ENCODE measurements at places on chromosomes 13 and 19. TPM values are rescaled to one million over a fixed set of nuclear protein-coding genes. Genes with fewer than 3 reads are reported as not detected.

GRCh38 chr13:28532388-28533124, 37.6 kb upstream of the FLT1 start:
- peaks cover 7% of the 10 kb centered on the region for H3K4me1 ChIP-seq
- no peak overlapping the region for H3K4me3 ChIP-seq
- DNase-seq: no peak
- H3K27me3 ChIP-seq: peaks cover 42% of the 10 kb centered on the region

- no peak for DNase-seq
- H3K4me3 ChIP-seq: no peak overlapping the region
- H3K36me3 ChIP-seq: no peaks in the 10 kb centered on the region
- H3K27me3 ChIP-seq: no peaks in the 10 kb centered on the region
- H3K27ac ChIP-seq: no peak overlapping the region
These were observed 421.0 kb upstream of the KLF12 start for GRCh38 chr13:74555276-74555625.

The ZNF345 gene
- polyA plus RNA-seq: 1.5 TPM

The PALM3 gene
- not detected for polyA plus RNA-seq

The NTF4 gene
- polyA plus RNA-seq: 5.5 TPM

The KLK6 gene
- polyA plus RNA-seq: 2.5 TPM

The HAUS5 gene
- 3.1 TPM for polyA plus RNA-seq

GRCh38 chr13:50969691-50970090, 60.1 kb downstream of the RNASEH2B start:
- H3K27me3 ChIP-seq: no peaks in the 10 kb centered on the region
- peaks cover 2% of the 10 kb centered on the region for H3K36me3 ChIP-seq
- no peaks in the 10 kb centered on the region for H3K4me1 ChIP-seq

The MEF2B gene
- polyA plus RNA-seq: 0.17 TPM

- H3K36me3 ChIP-seq: peaks cover 36% of the 10 kb centered on the region
- no peak for DNase-seq
- H3K27ac ChIP-seq: no peak overlapping the region
These were observed 7.0 kb upstream of the SLC25A42 start for GRCh38 chr19:19056636-19057275.

The ACP5 gene
- 35.5 TPM for polyA plus RNA-seq

The GJB6 gene
- 13.6 TPM for polyA plus RNA-seq

The CYP2S1 gene
- 4.9 TPM for polyA plus RNA-seq

DNA sequence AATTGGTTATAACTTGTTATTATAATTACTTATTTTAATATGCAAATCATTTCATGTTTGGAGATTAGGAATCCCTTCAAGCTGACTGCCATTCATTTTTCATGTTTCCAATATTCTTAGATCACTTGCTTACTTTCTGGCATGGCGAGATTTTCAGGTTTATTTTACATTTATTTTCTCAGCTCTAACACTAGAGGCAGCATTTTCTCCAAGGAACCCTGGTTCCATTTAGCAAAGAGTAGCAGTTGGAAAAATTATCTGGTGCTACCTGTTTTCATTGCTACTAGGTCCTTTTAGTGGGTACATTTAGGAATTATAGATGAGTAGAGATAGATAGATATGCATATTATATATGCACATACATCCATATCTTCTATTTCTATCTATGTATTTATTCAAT, 90.9 kb upstream of the TRPC4 start:
- H3K36me3 ChIP-seq: no peaks in the 10 kb centered on the region
- no peaks in the 10 kb centered on the region for H3K27me3 ChIP-seq
- no peak overlapping the region for H3K27ac ChIP-seq
- no peak for DNase-seq

DNA sequence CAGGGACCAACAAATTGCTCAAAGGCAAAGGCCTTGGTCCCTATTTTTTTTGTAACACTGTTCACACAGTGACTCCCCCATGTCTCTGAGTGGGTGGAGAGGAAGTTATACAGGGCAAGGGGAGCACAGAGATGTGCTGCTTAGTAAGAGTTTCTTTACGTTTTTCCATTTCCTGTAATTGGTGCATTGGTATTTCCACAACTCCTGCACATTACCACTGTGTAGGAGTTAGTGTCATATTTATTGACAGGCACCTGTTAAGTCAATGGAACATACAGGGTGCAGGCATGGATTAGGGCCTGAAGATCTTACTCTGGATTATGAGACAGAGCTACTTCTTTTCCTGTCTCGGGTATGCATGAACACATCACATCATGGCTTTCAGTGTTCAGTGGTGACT, 45.2 kb downstream of the SOX21 start:
- H3K36me3 ChIP-seq: no peaks in the 10 kb centered on the region
- no peak overlapping the region for H3K27ac ChIP-seq
- DNase-seq: no peak
- peaks cover 10% of the 10 kb centered on the region for H3K4me1 ChIP-seq
- H3K4me3 ChIP-seq: no peak overlapping the region

The SMIM24 gene
- not detected for polyA plus RNA-seq

GRCh38 chr13:38429916-38430315, 80.3 kb downstream of the UFM1 start:
- H3K36me3 ChIP-seq: no peaks in the 10 kb centered on the region
- no peak overlapping the region for H3K4me3 ChIP-seq
- no peaks in the 10 kb centered on the region for H3K27me3 ChIP-seq

DNA sequence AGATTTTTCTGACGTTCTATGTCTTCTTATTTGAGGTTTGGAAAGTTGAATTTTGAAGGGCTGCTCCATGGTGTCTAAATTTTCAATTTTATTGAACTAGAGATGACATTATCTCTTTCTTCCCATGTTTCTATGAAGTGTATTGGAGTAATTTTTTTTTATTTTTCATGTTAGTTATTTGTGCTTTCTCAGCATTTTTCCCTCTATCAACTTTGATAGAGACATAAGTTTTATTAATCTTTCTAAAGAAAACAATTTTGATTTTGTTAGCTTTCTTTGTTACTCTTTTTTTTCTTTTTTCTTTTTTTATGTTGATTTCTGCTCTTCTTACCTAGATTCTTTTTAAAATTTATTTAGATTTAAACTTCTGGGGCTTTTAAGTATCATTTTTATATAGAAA, 1694.8 kb downstream of the PCDH9 start:
- H3K27ac ChIP-seq: no peak overlapping the region
- no peaks in the 10 kb centered on the region for H3K4me1 ChIP-seq
- no peak for DNase-seq
- H3K27me3 ChIP-seq: no peaks in the 10 kb centered on the region
- H3K36me3 ChIP-seq: no peaks in the 10 kb centered on the region

- no peaks in the 10 kb centered on the region for H3K4me1 ChIP-seq
- DNase-seq: no peak
- H3K4me3 ChIP-seq: no peak overlapping the region
- H3K36me3 ChIP-seq: no peaks in the 10 kb centered on the region
- H3K27me3 ChIP-seq: no peaks in the 10 kb centered on the region
These were observed 12.3 kb downstream of the RUBCNL start for GRCh38 chr13:46374710-46375109.

The ZNF154 gene
- polyA plus RNA-seq: 2.8 TPM

- peak within 1 kb of the TSS; percentile 67 for H3K4me3 ChIP-seq
- DNase-seq: no peak
- peaks cover 19% of the 10 kb centered on the region for H3K4me1 ChIP-seq
These were observed at the start of gene FUT3 for GRCh38 chr19:5851302-5851701. FUT3 (minus strand) TSS chr19:5851449.

- no peaks in the 10 kb centered on the region for H3K36me3 ChIP-seq
- peaks cover 33% of the 10 kb centered on the region for H3K4me1 ChIP-seq
- no peak for DNase-seq
- H3K27ac ChIP-seq: peak overlapping the region; percentile 65
These were observed 39.5 kb downstream of the MIPEP start for GRCh38 chr13:23849670-23850069.

The TNFSF13B gene
- 1.1 TPM for polyA plus RNA-seq

- DNase-seq: no peak
- H3K4me3 ChIP-seq: no peak overlapping the region
- H3K4me1 ChIP-seq: peaks cover 9% of the 10 kb centered on the region
- H3K27ac ChIP-seq: no peak overlapping the region
- no peaks in the 10 kb centered on the region for H3K36me3 ChIP-seq
- H3K27me3 ChIP-seq: peaks cover 32% of the 10 kb centered on the region
These were observed 12.9 kb downstream of the NOVA2 start for GRCh38 chr19:45960595-45961235.

DNA sequence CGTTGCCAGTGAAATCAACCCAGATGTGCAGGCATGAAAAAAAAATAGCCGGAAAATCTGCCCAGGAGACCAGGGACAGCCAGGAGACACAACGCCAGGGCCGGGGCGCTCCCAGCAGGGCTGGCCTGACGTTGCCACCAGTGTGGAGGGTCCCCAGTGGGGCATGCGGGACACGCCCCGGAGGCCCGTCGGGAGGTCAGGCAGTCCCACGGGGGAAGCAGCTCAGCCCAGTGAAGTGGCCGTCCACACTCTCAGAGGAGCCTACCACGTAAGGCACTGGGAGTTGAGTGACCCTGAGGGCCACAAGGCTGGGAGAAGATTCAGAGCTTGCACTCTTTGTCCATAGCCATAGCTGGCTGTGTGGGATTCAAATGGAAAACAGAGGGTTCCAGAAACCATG, 53.2 kb upstream of the GAS6 start:
- no peaks in the 10 kb centered on the region for H3K36me3 ChIP-seq
- H3K27me3 ChIP-seq: no peaks in the 10 kb centered on the region
- H3K27ac ChIP-seq: no peak overlapping the region
- no peak for DNase-seq

DNA sequence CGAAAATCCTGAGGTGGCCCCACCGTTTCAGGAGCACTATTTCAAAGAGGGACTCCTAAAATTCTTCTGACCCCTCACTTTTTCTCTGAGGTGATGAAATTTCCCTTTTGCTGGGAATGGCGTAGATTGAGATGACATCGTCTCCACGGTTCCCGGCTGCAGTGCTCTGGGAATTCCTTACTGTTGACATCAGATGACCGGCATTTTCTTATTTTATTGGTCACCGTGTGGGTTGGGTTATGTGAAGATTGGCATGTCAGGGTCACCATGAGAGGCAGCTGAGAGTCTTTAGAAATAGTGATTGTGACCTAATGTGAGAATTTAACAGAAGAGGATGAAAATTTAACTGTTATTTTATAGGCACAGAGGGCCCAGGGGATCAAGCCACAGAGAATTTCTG, 356.7 kb downstream of the FGF9 start:
- no peaks in the 10 kb centered on the region for H3K36me3 ChIP-seq
- H3K4me1 ChIP-seq: no peaks in the 10 kb centered on the region
- H3K27me3 ChIP-seq: no peaks in the 10 kb centered on the region
- no peak overlapping the region for H3K4me3 ChIP-seq
- no peak for DNase-seq

DNA sequence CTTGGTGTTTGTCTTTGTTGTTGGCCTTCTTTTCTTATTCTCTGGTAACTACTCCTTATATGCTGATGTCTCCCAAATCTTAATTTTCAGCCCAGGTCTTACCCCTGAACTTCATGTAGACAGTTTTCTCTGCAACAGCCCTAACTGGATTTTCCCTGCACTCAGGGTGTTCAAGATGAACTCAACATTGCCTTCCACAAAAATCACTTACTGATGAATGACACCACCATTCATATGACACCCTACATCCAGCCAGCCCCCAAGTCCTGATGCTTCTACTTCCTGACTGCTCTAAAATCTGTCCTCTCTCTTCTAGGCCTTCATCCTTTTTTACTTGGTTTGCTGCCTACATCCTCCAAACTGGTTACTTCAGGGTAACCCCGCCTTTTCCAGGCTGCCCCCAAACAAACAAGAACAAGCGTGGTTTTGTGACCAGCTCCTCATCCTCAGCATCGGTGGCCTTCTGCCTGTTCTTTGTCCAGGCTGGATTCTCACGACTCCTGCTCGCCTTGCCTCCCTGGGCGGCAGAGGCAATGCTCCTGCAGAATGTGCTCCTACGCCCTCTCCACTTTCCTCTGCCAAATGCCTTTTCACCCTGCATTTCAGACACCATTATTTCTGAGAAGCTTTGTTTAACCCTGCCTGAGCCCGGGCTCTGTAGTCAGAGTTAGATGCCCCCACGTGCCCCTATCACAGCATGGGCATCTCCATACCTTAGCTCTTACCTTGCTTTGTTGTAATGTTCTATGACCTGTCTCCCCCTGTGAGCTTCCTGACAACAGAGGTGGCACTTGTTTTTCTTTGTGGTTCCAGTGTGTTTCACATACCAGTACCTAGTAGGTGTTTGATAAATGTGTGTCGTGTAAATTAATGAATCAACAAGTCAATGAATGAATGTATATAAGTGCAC, 61.8 kb downstream of the WDFY2 start:
- peak overlapping the region; percentile 80 for H3K27ac ChIP-seq
- no peaks in the 10 kb centered on the region for H3K27me3 ChIP-seq
- DNase-seq: no peak
- H3K4me1 ChIP-seq: peaks cover 48% of the 10 kb centered on the region
- H3K4me3 ChIP-seq: no peak overlapping the region

Data from keratinocyte (primary cell).